ENCODE measurements at places on chromosomes 12 and 14.

GRCh38 chr12:129073157-129073915 is 220.1 kb downstream of the GLT1D1 start:
- DNase-seq: no peak

- no peak for DNase-seq
Observed at GRCh38 chr12:49846032-49846431, 3.1 kb upstream of the BCDIN3D start.

DNA sequence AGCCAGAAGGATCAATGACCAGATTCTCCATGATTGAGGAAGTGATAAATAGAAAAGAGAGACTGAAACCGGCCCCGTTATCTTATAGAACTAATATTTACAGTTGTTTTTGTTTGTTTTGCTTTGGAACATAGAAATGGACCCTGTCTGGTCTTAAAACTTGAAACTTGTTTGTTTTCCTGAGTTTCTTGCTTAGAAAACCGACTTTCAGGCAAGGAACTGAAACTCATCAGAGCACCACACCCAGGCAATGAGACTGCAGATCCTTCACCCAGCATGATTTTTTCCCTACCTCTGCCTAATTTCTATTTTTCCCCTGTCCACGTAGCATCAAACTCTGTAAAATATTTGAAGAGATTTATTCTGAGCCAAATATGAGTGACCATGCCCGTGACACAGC is 10.6 kb upstream of the CLEC12A start:
- DNase-seq: no peak

- DNase-seq: no peak
Observed at GRCh38 chr14:20982646-20983369, 7.0 kb upstream of the METTL17 start.

DNA sequence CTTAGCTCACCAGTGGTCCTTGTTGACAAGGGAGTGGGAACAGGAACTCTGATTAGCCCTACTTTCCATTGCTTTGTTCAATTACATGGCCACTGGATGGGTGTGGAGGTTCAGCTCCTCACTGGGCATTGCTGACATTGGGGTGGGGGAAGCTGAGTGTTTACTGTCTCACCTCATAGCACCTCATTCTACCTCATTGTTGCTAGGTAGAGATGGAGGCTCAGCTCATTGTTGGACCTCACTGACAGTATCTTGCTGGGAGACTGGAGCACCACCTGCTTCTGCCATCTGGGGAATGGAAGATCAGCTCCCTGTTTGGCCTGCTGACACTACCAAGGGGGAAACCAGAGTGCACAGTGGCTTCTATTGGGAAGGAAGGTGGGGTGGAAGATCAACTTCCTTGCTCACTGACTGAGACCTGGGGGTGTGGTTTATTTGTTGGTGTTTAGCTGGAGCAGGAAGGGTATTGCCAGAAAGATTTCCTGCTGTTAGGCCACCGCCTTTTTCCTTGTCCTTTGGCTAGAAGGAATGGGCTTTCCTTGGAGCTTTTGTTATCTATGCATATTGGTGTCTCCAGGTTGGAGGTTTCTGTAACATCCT is 1.3 kb upstream of the OR4E2 start:
- DNase-seq: no peak

DNA sequence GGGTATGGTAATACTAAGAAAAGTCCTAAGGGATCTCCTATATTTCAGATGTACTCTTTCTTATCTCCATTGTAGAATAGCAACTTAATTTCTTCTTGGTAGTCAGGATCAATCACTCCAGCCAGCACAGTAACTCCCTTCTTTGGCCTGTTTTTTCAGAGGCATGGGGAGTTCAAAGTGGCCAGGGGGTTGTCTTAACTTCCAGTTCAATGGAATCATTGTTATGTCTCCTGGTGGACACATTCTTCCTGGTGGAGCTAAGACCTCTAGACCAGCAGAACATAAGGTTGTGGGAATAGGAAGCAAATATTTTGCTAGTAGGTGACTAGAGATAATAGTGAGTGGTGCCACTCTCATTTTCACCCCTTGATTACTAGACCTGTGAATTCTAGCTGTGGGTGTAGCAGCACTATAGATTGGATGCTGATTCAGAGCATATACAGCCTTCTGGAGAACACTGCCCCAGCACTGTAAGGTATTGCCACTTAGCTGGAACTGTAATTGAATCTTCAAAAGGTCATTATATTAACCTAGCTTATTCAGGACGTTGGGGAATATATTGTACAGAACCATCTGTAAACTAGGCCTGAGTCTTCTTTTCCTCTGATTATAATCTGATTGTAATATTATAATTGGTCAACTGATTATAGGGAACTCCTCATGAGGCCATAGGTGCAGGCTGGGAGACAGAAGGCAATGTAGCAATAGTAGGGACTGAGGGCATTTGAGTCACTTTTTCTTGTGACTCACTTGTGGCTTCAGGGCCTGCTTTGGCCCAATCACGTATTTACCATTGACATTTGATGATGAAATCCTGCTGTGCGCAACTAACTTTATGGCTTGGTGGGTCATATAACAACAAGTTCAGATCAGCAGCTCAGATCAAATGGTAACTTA is 60.2 kb upstream of the ATP2B1 start:
- peak; percentile 11 for DNase-seq

DNA sequence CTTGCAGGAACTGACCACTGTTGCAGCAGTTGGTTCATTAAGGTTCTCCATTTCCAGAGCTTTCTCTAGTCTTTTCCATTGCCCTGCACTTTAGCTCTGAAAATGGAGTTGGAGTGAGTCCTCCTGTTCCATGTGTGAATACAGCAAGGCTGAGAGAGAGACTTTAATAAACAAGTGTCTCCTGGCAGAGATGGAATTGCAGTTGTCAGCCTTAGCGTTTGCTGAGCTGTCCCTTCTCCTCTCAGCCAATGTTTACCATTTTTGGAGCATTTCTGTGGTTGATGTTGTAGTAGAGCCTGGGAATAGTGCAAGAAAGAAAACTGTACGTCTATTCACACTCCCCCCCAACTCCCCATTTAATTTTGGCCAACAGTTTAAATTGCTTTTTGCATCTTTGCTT is 7.5 kb upstream of the MANSC4 start:
- DNase-seq: no peak

DNA sequence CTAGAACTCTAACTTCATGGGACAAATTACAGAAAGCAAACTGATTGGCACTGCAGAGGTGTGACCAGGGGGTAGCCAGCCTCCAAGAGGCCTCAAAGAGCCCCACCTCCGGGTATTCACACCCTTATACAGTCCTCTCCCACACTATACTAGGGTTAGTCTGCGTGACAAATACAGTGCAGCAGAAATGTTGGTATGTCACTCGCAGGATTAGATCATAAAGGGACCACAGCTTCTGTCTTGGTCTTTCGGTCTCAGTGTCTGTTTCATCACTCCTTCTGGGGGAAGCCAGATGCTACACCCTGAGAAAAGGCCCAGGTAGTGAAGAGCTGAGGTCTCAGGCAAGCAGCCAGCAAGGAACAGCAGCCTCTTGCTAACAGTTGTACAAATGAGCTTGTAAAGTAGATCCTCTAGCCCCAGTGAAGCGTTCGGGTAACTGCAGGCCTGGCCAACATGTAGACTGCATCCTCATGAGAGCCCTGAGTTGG is 68.9 kb upstream of the SAV1 start:
- no peak for DNase-seq

GRCh38 chr14:100904307-100905087 is 975 bp upstream of the RTL1 start:
- DNase-seq: no peak

DNA sequence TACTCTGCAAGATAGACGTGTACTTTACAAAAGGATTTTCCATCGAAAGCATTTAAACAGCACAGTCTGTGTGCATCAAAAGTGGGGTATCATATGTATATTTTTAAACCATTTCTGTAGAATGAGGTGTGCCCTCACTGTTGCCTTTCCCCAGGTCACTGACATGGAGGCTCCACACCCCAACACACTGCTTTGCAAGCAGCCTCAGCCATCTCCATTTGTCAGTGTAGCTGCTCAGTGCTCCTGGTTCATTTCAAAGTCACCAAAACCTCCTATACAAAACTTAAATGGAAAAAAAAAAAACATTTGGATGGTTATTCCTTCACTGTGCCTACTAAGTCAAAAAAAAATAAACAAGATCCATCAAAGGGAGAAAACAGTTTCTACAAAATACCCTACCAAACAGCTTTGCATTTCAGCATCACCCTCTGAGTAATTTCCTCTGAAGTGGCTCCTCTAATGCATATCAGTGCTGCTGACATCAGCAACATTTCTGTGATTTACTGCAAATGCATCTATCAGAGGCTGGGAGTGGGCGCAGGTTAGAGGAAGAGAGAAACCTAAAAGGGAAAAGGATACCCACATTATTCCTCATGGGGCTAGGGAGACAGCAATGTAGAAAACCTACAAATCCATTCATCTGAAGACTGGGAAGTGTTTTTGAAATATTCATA is 46.0 kb downstream of the KCNK10 start:
- DNase-seq: no peak

GRCh38 chr14:69960296-69960695 is 81.1 kb downstream of the SMOC1 start:
- no peak for DNase-seq

- DNase-seq: no peak
Observed at GRCh38 chr12:59298296-59298695, 297.5 kb upstream of the SLC16A7 start.

DNA sequence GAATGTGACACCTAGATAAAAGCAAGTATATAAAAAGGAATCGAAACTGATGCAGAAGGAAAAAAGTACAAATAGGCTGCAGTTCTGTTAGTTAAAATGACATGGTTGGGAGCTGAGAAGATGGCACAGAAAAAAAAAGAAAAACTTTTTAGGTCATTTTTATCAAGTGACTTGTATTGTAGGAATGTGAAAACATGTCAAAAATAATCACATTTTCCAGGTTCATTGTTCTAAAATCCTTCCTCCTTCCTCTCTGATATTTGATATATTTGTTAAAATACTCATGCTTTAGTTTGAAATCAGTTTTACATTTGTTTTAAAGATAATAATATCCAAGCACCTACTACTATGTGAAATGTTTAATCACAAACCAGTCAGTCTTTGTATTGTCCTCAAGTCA is 507.9 kb downstream of the PRKD1 start:
- no peak for DNase-seq

- DNase-seq: no peak
Observed at GRCh38 chr14:35879654-35880249, 53.6 kb downstream of the BRMS1L start.

DNA sequence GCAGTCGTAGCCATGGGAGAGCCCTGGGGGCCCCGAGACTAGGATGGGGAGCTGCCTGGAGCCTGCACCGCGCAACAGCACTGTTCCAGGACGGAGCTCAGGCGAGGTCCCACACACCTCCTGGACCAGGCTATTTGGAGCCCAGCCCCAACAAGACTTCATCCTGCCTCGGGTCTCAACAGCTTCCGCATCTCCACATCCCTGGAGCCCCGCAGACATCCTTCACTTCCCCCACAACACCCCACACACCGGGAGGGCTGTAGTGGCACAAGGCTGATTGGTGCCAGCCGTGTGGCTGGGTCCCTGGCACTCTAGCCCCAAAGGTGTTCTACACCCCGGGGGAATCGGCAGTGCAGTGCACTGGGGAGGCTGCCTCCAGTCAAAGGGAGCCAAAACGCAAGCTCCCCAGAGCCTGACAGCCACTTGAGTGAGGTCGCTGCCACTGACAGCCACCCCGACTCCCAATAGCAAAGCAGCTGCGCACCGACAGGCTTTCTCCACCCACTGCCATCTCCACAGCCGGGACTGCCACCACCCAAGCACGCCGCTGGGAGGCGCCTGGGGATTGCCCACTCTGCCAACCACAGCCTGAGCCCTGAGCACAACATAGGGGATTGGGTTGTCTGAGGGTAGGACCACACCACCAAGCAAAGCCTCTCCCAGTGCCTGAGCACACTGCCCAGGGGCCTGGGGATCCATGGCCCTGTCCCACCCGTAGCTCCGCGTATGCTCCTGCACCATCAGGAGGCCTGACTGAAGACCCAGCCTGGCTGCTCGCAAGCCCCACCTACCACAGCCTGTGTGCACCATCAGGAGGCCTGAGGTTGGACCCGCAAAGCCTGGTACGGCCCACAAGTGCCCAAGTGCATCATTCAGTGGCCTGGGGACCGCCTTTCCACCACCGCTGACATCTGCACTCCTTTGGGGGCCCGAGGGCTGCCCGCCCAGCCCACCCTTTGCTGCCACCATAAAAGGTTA is 13.2 kb upstream of the KLRF1 start:
- peak; percentile 50 for DNase-seq

DNA sequence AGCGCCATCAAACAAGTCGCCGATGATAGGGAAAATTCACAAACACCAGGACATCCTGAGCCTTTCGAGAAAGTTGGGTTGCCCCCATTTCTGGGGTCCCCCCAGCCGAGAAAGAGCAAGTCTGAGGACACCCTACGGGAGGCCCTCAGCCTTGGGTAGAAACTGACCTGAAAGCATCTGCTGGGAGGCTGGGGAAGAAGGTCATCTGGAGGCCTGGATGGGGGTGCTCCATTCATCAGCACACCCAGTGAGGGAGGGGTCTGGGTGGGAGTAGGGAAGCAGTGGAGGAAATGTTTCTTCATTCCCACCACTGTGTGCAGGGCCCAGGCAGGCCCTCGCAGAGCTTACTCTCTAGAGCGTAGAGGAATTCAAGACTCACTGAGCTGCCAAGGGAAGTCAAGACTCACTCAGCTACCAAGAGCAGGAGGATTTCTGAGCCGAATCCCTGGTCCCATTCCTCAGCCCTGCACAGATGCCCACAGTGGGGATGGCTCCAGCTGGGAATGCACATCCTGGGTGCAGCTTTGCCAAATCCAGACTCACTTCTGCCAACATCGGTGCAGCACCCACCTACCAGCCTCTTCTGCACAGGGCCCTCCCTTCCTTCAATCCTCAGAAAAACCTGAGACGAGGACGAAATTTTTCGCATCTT is 38.1 kb downstream of the DIO3 start:
- DNase-seq: no peak

GRCh38 chr12:12020762-12021161 is 50.0 kb upstream of the BCL2L14 start:
- DNase-seq: no peak

DNA sequence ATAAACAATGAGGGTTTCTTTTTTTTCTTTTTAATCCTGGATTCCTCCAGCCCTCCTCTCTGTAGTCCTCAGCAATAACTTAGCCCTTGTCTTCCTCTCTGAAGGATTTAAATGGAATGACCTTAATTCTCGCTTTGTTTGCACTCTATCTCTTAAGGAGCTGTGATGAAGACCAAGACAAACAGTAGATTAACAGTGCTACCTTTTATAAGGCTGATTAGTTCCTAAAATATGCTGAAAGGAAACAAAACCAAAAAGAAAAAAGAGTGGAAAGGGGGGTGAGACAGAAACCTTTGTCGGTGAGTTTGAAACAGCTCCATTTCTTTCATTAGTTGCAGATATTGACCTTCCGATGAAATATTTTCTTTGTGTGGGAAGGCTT is 38.7 kb upstream of the PTCSC3 start:
- no peak for DNase-seq

GRCh38 chr14:100150932-100151587 is 8.4 kb downstream of the DEGS2 start:
- no peak for DNase-seq

DNA sequence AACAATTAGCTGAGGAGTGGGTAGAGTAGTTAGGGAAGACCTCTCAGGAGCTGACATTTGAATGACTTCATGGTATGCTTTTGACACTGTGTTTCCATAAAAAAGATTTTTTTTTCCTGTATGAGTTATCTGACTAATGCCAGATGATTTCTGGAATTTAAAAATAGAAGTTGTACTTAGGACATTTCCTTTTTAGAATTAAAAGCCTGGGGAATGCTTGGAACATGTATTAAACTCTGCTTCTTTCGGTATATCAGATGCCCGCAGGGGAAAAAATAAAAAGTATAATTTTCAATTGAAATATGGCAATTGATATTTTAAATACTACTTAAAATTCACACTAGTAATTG is 41.1 kb downstream of the BRMS1L start:
- no peak for DNase-seq

Data from SW 1271 (cell line).